Left kidney (tissue), 8 donors: ENCODE measurements at places on chromosomes 11 and 22. TPM values are rescaled to one million over a fixed set of nuclear protein-coding genes. Genes with fewer than 3 reads are reported as not detected.

Gene RPUSD4
- polyA plus RNA-seq: 43.7 TPM

Gene SORL1
- 41.9 TPM for polyA plus RNA-seq

Gene RFPL2
- 0.73 TPM for polyA plus RNA-seq

Gene CCDC73
- polyA plus RNA-seq: 0.43 TPM

Gene OLFML1
- 33.1 TPM for polyA plus RNA-seq

Gene MAPK8IP2
- 0.83 TPM for polyA plus RNA-seq
